ENCODE measurements at places on chromosomes 13 and 19. TPM values are rescaled to one million over a fixed set of nuclear protein-coding genes. Genes with fewer than 3 reads are reported as not detected.

VRK3 gene
- 51.0 TPM for polyA plus RNA-seq

KIR2DL1 gene
- not detected for polyA plus RNA-seq

NLRP5 gene
- not detected for polyA plus RNA-seq

CCDC97 gene
- 30.8 TPM for polyA plus RNA-seq

Data from left renal cortex interstitium (tissue), 4 donors.